ENCODE measurements at places on chromosomes 4 and X.

DNA sequence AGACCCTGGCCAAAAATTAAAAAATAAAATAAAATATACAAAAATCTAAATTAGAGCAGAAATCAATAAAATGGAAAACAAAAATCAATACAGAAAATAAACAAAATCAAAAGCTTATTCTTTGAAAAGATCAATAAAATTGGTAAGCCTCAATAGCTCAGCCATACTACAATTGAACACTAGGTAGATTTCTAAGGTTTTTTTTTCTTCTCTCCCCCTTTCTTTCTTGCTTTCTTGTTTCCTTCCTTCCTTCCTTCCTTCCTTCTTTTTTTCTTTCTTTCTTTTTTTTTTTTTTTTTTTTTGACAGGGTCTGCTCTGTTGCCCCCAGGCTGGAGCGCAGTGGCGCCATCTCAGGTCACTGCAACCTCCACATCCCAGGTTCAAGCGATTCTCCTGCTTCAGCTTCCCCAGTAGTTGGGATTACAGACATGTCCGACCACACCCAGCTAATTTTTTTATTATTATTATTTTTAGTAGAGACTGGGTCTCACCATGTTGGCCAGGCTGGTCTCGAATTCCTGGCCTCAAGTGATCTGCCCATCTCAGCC, 23.4 kb upstream of the PPP3CA start:
- DNase-seq, result no peak

DNA sequence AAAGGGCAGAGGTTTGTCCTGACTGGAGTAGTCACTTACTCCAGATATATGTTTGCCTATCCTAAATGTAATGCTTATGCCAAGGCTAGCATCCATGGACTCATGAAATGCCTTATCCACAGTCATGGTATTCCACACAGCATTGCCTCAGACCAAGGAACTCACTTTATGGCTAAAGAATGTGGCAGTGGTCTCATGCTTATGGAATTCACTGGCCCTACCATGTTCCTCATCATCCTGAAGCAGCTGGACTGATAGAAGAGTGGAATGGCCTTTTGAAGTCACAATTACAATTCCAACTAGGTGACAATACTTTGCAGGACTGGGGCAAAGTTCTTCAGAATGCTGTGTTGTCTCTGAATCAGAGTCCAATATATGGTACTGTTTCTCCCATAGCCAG, 1014.8 kb downstream of the RAPGEF2 start:
- DNase-seq, result no peak

DNA sequence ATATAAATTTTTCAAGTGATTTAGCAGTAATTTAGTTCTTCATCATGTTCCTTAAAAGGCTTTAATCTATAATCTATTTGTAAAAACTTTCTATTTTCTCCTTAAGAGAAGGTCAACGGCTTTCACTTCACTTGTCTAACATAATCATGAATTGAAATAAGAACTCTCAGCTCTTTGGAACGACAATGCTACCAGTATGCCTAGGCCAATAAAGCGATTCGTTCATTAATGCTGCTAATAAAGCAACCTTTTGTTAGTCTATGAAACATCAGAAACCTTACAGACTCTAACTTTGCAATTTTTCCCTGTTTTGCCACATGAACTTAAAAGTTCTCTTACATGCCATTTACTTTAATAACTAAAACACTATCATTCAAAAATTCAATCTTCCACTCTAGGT, 47.6 kb downstream of the FBXW7 start:
- no peak for DNase-seq

DNA sequence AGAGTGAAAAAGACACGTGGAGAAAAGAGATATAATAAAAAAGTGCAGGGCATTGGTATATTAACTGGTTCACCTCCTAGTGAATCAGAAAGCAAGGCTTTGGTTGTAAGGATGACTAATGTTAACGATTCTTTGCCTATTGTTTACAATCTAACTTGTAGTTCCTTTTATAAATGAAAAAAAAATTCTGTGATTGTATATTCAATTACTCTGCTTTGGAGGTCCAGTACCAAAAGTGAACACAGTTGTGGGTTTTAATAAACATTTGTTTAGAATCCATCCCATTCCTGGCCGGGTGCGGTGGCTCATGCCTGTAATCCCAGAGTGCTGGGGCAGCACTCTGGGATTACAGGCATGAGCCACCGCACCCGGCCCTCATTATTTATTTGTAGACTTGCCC, 36.9 kb upstream of the PRSS12 start:
- DNase-seq, result no peak

- no peak for DNase-seq
Measured at GRCh38 chr4:8869898-8870646, 1.6 kb downstream of the HMX1 start.

DNA sequence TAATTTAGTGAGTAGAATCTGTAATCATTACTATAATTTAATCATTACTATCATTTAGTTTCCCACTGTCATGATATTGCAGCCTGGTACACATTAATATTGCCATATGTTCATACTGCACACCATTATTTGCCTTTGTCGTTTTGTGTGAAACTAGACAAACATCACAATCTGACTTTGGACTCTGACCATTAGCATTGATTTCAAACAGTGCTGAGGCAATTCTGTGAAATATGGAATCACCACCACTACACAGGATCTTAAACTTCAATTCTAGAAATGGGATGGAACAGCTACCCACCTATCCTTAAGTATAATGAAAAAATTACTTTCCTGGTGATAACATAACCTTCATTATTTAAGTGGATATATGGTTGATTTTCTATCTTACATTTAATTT, 98.3 kb downstream of the SORBS2 start:
- no peak for DNase-seq

- no peak for DNase-seq
Measured at GRCh38 chr4:41146196-41146595, 68.1 kb downstream of the APBB2 start.

DNA sequence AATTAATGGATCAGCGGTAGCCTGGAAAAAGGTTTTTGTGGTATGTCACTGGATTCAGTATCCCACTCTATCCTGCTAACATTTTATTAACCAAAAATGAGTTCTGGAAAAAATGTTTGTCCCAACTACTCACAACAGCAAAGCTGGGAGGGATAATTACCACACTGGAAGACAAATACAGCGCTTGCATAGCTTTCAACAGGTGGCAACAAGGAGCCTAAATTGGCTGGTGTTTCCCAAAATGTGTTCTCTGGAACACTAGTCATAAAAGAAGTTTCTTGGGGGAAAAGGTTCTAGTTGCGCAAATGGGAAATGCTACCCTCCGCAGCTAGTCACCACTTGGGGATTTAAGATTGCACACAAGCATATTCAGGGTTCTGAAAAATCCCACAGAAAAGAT, 54.6 kb downstream of the BEND2 start:
- DNase-seq, result no peak

DNA sequence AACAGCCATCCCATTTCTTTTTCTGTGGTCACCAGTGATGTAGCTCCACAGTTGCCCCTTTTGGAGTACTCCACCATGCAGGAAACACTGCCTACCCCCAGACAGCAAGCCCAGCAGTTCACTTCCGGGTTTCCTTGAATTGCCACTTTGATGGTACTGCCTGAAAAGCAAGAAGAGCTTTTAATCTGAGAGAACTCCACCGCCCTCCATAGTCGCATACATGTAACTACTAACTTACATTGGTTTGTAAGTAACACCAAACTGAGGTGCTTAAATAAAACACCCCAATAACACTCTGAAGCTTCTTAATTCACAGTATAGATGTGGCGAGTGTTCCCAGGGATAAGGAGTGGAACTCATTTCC, 53.6 kb upstream of the HPSE start:
- no peak for DNase-seq

DNA sequence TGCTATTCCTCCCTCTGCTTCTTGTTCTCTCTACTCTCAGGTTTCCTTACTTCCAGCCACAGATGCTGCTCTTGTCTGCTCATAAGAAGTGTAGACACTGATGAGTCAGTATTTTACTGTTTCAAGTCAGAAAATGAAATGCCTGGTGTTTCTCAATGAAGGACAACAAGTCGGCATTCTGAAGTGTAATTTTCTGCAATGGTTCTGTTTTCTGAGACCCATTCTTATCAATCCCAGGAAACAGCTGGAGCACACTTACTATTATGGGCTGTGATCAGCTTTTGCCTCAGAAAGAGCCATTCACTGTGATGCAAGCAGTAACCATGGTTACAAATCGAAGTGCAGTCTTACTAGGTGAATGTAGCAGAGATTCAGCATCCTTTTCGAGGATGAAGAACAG, 42.0 kb downstream of the SLC4A4 start:
- DNase-seq, result no peak

DNA sequence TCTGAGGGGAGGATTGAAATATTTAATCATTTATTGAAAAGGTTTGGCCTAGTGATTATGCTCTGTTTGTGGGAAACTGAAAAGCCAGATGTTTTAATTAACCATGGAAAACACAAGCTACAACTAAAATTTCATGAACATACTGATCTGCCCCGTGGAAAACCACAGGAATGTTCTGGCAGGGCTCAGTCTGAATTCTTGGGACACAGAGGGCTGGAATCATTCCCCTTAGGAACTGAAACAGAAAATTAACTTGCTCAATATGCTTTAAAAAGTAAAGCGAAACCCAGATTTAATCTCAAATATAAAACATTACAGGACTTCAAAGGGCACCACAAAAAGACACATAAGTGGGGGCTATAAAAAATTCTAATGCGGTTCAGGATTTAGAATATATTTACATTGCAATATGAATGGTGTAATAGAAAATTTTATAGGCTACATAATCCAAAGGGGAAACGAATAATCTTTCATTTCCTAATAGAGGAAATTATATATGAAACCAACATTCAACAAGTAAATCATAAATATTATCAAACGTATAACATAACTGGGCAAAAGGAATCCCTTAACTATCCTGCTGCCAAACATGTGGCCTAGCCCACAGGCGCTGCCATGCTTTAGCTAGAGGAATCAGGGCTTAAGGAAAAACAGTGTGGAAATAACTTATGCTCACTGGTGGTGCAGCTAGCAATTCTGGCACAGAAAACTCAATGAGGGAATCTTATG, 70.9 kb downstream of the APBB2 start:
- DNase-seq, result no peak

DNA sequence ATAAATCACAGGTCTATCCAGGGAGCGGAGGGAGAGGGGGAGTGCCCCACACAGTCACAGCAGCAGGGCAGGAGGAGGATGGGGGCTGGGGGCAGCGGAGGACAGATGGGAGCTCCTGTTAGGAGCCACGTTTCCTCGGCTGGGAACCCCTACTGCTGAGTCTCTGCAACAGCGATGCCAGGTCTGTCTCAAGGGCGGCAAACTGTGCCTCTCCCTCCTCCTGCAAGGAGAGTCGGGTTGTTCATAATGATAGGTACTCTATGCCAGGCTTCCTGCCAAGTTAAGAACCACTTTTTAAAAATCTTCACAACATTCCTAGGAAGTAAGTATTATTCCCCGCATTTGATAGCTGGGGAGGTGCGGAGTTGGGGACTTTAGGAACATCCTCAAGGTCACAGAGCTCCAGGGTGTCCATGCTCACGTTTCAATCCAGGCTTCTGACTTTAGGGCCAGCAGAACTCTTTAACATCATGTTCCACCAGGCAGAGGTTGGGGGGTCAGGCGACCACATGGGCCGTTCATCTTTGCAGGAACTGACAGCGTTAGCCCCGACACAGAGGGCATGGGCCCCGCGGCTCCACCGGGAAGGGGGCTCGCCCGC, 98.3 kb upstream of the MAML3 start:
- DNase-seq, result peak; percentile 12

- no peak for DNase-seq
Measured at GRCh38 chr4:118810991-118811764, 24.7 kb downstream of the SEC24D start.

GRCh38 chr4:24472514-24473308, 111.6 kb downstream of the DHX15 start:
- DNase-seq, result no peak

DNA sequence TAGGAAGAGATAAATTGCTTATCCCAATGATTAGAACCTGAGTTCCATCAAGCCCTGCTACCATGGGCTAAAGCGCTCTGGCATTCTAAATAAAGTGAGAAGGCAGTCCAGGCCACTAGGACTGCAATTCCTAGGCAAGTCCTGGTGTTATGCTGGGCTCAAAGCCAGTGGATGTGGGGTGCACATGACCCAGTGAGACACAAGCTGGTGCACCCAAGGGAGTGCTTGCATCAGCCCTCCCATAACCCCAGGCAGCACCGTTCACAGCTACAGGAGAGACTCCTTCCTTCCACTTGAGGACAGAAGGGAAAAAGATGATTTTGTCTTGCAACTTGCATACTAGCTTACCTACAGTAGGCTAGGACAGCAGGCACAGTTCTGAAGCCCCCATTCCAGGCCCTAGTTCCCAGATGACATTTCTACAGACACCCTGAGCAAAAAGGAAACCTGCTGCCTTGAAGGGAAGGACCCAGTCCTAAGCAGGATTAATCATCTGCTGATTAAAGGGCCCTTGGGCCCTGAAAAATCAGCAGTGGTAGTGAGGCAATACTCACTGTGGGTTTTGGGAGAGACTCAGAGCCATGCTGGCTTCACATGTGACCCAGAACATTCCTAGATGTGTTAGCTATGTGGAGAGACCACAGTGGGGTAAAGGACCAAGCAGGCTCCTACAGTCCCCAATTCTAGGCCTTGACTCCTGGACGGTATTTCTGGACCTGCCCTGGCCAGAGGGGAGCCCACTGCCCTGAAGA, 77.8 kb downstream of the KLHL13 start:
- DNase-seq, result no peak

DNA sequence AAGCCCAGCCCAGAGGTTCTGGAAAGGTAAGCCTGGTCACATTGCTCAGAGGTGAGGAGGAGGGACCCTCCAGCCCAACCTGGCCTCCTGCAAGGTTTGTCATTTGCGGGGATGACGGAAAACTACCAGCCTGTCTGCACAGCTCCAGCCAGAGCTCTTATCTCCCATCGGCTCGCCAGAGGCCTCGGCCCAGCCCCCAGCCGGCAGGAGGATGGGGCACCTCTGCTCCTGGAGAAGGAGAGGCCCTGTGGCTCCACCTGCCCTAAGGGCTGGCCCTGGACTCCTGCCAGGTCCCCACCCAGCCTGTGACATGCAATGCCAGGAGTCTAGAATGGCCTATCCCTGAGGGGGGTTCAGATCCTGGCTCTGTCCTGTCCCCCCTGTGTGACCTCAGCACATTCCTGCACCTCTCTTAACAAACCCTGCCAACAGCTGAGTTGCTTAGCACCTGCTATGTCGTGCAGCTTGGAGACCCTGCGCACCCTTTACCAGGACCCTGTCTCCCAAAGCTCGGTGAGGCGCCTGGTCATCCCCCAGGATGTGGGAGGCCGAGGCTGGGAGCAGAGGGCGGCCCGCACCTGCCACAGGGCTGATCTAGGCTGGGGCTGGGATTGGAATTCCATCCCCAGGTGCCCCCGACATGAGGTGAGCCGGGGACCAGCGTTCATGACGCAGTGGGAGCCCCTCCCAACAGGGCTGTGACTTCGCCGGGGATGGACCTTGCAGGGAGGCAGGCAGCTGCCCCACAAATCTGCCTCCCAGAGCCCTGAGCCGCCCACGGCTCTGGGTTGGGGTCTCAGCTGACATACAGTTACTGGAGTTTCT, 14.4 kb downstream of the ADRA2C start:
- no peak for DNase-seq
